NCI-H526 treated with DMSO at 0.1 percent for 48 hours (cell line): ENCODE measurements at places on chromosomes 6 and 20.
A peak's percentile ranks its signal among the peaks of the same experiment; 100 is the strongest.

GRCh38 chr20:23955896-23956295 lies 32.7 kb downstream of the GGTLC1 start:
- no peak for DNase-seq

- DNase-seq = peak; percentile 36
Measured at GRCh38 chr20:13788167-13788834, 3.5 kb downstream of the NDUFAF5 start.

DNA sequence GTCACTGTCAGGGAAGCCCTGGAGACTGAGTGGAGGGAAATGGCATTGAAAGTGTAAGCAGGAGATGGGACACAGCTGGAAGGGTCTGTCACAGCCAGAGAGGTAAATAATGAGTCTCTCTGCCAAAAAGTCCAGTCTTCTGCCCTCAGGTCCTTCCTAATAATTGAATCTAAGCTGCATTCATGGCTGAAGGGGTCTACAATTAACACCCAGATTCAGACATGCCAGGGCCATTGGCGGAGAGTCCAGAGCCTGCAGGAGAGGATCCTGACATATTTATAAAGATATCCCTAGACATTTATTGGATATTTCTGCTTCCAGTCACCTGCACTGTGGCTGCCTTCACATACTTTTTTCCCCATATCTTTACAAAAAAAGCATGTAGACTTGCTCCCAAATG lies 89.0 kb downstream of the LRFN2 start:
- DNase-seq = no peak

GRCh38 chr6:447381-448165 lies 56.0 kb downstream of the IRF4 start:
- DNase-seq = no peak

DNA sequence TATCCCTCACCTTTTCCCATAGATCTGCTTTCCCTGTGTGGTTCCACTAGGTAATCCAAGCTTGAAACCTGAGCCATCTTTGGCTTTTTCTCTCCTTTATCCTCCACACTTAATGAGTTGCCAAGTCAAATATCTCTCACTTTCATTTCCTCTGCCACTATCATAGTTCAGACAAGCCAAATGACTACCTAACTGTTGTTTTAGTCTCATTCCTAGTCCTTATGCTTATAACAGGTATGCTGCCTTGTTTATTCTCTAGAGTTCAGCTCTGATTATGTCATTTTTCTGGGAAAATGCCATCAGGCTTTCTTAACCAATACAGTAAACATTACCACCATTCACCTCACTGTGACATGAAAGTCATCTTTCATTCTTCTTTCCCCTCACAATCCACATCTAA lies 6.5 kb downstream of the EFHC1 start:
- no peak for DNase-seq

- no peak for DNase-seq
Measured at GRCh38 chr6:69105288-69105687, 470.2 kb downstream of the ADGRB3 start.

- peak; percentile 46 for DNase-seq
Measured at GRCh38 chr6:26327450-26328264, 37.3 kb upstream of the BTN3A2 start.

DNA sequence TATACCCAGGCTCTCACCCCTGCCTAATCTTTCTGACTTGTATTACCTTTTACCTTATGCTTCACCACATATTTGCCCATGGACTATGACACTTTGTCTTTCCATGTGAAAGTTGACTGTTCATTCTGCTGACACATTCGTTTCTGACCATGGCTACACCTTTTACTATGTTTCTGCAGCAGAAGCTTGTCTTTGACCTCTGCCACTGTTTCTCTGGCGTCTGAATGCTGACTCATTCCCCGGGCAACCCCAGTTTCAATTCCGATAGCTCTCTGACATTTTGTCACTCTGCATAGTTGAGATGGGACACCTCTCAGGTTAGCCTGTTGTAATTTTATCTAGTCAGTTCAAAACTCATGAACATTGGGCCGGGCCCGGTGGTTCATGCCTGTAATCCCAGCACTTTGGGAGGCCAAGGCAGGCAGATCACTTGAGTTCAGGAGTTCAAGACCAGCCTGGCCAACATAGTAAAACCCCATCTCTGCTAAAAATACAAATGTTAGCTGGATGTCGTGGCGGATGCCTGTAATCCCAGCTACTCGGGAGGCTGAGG lies 50.7 kb downstream of the SLC26A8 start:
- no peak for DNase-seq

- DNase-seq = no peak
Measured at GRCh38 chr20:31934968-31935764, 16.7 kb downstream of the PDRG1 start.

- DNase-seq = no peak
Measured at GRCh38 chr6:68086199-68086598, 548.9 kb upstream of the ADGRB3 start.

DNA sequence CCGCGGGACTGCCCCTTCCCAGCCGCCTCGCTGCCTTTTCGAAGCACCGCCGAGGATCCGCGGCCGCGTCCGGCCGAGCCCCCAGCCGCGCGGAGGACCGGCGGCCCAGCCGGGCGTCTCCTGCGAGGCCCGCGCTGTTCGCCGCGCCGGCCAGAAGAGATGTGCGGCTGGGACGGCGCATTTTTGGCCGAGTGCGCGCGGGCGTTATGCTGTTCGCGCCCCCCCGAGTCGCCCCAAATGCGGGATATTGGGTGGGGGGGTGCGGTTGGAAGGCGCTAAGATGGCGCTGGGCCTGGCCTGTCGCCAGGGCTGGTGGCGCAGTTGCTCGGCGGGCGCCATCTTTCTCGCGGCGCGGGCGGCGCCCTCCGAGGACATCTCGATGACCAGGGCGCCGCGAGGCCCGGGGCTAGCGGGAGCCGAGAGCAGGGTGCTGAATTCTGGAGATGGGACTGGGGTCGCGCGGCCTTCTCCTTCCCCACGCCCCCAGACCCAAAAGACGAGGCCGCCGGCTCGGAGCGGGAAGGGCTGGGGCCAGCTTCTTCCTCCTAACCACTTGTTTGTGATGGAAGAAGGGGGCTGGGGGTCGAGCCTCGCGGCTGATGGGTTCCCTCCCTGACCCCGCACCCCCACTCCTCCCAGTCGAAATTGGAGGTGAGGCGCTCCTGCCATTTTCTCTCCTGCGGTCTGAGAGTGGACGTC lies 1.5 kb downstream of the BICRAL start:
- DNase-seq = no peak

- DNase-seq = no peak
Measured at GRCh38 chr20:3130051-3130600, 29.5 kb downstream of the FASTKD5 start.

DNA sequence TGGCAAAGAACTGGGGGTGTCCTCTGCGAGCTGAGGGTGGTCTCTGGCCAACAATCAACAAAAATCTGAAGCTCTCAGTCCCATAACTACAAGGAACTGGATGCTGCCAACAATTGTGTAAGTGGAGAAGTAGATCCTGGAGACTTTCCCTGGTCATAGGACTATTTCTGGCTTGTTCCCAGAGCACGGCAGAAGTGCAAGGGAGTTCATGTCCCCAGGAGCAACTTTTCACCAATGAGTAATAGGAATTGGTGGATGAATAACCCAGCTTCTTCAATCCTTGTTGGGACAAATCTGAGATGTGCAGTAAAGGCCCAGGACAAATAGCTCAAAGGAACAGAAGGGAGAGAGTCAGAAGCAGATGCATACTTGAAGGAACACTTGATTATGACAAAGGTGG lies 95.5 kb downstream of the QRSL1 start:
- DNase-seq = no peak

DNA sequence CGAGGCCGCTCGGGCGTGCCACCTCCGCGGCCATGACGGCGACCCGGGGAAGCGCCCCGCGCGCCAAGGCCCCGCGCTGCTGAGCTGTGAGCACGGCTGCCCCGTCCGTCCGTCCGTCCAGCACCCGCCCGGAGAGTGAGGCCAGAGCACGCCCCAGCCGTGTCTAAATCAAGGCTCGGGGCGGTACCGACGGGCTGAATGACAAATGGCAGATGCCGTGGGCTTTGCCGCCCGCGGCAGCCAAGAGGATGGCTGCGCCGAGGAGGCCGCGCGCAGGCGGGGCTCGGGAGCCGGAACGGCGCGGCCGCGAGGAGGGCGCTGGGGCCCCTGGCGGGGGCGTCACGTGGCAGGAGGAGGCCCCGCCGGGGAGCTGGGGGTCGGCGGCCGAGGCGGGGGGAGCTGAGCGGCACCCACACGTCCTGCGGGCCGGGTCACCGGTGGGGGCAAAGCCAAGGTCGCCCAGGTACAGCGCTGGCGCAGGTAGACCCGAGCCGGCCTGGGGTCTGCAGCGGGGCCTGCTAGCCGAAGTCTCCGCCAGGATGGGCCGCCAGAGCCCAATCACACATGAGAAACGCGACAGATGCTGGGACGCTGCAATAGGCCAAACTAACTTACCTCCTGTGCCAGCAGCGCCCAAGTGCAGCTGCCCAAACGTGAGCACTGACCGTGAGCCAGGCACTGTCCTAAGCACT lies at the start of gene PLAGL1:
TSS of gene PLAGL1 (minus strand) at position 140 of the 692 bp plus-strand sequence. CDS start 60,123 bp downstream, outside the sequence.
- no peak for DNase-seq

DNA sequence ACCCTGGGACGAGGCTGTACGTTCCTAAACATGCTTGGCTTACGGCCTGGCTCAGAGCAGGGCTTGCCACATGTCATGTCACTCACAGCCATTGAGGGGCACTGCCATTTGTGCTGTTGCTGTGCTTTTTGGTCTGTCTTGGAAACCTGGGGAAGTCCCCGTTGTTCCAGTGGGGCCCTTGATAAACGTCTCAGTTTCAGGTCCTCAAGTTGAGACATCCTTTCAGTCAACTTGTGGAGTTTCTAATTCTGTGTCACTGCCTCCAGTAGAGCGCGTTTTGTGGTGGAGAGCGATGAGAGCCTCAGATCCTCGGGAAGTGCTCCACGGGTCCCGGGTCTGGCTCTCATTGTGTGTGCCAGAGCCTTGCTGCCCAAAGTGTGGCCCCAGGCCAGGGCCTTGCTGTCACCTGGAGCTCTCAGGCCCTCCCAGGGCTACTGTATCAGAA lies 43.0 kb upstream of the CCR6 start:
- no peak for DNase-seq

DNA sequence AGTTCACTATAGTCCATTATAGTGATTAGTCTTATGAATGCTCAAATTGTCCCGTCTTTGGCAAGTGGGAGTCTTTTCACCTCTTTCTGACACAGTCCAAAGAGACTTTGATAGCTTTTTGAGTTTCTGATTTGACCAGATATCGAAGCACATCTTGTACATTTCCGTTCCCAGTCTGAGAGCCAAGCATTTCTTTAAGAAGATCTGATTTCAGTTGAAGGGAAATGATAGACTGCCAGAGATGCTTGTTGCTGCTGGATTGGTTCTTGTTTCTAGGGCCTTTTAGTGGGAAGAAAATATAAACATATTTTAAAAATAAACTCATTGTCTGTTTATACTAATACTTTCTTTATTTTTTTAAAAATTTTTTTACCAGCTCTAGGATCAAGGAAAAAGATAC lies 54.1 kb upstream of the IER3 start:
- DNase-seq = no peak

DNA sequence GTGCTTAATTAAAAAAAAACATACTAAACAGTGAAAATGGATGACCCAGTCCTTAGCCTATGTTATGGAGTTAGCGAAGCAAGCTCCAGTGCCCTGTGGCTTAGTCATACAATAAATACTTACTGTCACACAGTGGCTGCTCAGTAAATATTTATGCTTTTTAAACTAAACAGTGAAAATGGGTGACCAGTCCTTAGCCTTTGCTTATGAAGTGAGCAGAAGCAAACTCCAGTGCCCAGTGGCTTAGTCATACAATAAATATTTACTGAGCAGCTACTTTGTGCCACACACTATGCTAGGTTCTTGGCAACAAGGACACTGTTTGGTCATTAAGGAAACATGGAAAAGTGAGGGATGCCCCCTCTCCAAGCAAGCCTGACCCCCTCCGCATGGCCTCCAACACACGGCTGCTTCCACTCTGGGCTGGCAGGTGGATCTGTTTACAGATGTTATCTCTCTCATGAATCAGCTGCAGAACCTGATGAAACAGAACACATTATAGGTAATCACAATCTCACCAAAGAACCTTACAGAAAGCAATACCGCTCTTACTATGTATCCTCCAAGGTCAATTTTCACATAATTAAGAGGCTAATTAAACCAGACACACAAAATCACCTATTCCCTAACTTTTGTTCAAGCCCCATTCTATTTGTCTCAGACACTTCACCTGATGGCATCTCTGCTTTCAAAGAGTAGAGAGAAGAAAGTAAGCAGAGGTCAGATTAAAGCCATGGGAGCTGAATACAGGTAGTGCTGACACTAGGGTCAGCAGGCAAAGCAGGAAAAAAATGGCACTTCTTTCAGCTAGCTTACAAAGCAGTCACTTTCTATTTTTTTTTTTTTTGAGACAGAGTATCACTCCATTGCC lies 27.3 kb downstream of the CDK5RAP1 start:
- peak; percentile 25 for DNase-seq

GRCh38 chr6:79941489-79942151 lies 5.7 kb downstream of the ELOVL4 start:
- DNase-seq = no peak

DNA sequence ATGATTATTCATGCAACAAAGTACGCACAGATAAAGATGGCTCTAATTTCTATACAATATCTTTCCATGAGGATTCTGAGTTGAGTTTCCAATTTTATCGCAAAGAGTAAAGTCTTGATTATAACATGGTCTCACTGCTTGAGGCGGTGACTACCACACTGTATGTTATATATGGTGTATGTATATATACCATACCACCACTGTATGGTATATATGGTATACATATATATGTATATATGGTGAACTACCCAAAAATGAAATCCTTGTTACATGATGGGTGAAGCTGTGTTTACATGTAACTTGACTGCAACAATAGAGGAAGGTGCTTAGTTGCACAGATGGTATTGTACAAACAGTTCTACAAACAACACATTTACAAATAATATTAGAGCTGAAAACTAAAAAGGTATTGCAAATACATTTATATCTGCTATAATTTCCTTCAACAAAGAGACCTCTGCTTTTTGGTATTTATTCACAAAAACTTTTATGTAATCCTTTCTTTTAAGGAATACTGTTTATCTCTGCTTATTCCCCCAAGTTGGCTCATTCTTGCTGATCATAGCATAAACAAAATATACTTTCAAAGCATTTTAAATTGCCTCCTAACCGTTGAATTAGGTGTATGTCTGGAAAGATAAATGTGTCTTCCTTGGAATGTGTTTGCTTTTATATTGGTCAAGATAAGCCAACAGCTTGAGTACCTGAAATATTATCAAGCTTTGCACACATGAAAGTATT lies 77.7 kb upstream of the TPD52L1 start:
- no peak for DNase-seq

- DNase-seq = no peak
Measured at GRCh38 chr6:63441266-63441956, 121.6 kb upstream of the LGSN start.

GRCh38 chr6:56840467-56841380 lies 114.2 kb upstream of the BEND6 start:
- DNase-seq = no peak

DNA sequence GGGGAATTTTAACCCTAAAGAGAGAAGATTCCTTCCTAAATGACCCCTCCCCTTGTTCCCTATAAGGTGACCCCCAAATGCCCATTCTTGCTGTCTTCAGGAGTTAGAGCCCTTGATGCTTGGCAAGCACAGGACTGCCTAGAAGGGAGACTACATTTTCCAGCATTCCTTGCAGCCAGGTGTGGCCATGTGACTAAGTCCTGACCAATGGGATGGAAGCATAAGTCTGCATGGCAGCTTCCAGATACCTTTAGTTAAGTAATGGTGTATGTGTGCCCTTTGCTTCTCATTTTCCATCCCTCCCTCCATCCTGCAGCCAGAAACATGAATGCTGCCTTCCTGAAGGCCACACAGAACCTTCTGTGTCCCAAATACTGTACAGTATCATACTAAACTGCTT lies 5.5 kb downstream of the BFSP1 start:
- DNase-seq = peak; percentile 56
